ENCODE measurements at places on chromosomes 3 and 15.
A peak's percentile ranks its signal among the peaks of the same experiment; 100 is the strongest.

- DNase-seq: no peak
These were observed 647.1 kb downstream of the NTRK3 start for GRCh38 chr15:87609474-87609873.

GRCh38 chr15:50315814-50316630 lies 39.0 kb downstream of the GABPB1 start:
- DNase-seq: no peak

GRCh38 chr3:44337248-44337785 lies 1.2 kb upstream of the TCAIM start:
- DNase-seq: no peak

GRCh38 chr3:195746751-195747150 lies 26.0 kb downstream of the MUC20 start:
- no peak for DNase-seq

DNA sequence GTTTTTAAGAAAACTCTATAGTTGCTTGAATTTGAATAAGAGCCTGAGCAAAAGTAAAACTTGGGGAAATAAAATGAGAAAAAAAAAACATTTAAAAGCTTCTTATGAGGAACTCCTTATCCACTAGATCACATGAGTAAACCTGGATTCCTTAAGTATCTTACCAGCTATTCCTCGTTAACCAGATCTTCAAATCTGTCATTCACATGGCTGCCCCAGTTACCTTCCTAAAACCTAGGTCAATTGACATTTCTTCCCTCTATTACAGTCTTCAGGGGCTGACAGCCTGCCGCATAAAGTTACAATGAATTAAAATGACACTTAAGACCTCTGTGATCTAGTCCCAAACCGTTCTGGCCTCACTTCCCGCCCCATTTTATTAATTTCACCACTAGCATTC lies 583.6 kb downstream of the NR2F2 start:
- no peak for DNase-seq

DNA sequence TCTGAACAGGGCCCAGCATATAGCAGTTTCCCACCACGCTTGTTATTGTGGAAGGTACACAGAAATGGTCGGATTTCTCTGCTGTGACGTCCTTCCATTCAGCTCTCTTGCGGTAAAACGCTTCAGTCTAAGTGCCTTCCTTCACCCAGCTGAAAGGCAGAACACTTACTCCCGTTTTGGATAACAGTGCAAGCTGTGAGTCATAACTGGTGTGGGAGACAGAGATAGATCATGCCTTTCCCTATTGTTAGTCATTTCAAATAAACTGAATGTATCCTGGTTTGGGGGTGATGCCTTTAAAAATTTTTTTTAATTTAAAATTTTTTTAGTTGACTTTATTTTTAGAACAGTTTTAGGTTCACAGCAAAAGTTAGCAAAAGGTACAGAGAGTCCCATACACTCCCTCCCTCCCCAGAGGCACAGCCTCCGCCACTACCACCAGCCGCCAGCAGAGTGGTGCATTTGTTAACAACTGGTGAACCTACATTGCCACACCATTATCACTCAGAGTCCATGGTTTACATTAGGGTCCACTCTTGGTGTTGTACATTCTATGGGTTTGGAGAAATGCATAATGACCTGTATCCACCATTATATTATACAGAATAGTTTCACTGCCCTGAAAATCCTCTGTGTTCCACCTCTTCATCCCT lies 94.9 kb upstream of the NSMCE3 start:
- no peak for DNase-seq

- no peak for DNase-seq
These were observed 60.5 kb downstream of the HCN4 start for GRCh38 chr15:73308305-73308704.

DNA sequence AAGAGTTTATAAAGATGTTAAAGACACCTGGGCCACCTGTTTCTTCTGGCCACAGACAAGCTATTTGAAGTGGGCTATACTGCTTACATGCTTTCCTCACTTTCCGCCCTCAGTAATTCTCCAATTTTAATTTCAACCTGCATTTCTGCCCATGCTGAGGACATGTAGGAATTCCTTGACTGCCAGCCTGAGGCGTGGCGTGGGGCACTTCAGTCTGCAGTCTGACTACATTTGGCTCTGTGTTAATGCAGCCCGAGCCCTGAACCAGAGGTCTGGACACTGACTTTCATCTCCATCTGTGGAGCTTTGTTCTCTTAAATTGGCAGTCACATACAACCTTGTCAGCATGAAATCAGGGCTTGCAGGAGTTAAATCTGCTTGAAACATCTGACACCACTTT lies 8.5 kb downstream of the UQCC5 start:
- no peak for DNase-seq

- peak; percentile 10 for DNase-seq
These were observed at the start of gene CHRNA5 for GRCh38 chr15:78565097-78565950. CHRNA5 (plus strand) TSS chr15:78565520; CDS start chr15:78565720, 200 bp downstream.

GRCh38 chr3:117441851-117442250 lies 732.3 kb downstream of the TUSC7 start:
- no peak for DNase-seq

DNA sequence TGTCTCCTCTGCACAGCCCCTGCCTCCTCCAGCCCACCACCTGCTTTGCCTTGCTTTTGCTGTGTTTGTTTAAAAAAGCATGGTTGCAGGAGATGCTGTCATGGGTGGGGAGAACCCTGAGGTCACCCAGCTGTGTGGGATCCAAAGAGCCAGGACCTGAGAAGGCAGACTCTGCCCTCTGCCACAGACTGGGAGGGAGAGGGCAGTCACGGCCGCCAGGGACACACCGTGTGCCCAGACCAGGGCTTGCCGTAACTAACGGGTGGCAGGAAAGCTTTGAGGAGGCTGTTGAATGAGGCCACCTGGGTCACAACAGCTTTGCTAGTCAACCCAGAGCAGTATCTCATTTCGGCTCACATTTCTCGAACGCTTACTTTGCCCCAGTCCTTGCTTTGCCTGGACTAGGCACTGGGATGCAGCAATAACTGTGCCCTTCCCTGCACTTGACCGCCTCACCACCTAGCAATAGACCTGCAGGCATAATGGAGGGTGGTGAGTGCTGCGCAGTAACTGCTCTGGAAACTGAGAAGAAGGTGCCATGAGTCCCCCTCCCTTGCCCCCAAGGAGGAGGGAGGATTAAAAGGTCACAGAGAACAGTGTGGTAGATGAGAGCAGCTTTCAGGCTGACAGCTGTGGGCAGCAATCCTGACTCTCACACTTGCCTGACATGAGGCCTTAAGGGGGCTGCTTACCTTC lies 55.0 kb upstream of the CTDSPL start:
- no peak for DNase-seq

GRCh38 chr3:188747489-188747888 lies 424.3 kb upstream of the TPRG1 start:
- DNase-seq: no peak

GRCh38 chr15:78023865-78024518 lies 53.5 kb downstream of the TBC1D2B start:
- no peak for DNase-seq

DNA sequence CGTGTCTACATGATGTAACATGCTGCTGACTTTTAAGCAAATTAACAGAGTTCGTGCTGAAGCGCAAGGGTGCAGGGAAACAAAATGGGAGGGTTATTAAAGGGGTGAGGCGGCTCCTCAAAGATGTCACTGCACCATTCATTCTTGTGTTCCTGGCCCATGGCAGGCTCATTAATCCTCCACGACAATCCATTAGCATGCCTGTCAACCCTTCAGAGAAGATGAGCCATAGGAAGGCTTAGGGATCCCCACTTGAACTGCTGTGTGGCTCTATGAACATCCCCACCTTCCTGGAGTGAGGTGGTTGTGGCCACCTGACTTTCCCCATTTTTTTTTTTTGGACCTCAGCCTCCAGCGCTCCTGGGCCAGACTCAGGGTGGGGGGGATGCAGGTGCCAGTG lies 45.8 kb downstream of the IGF1R start:
- no peak for DNase-seq

All from activated CD4-positive, CD25-positive, alpha-beta regulatory T cell (primary cell).